ENCODE measurements at places on chromosomes 1 and 21. TPM values are rescaled to one million over a fixed set of nuclear protein-coding genes. Genes with fewer than 3 reads are reported as not detected.

SDC3 gene
- total RNA-seq = 129 TPM

SELP gene
- not detected for total RNA-seq

AIM2 gene
- 3.9 TPM for total RNA-seq

CHD5 gene
- 0.98 TPM for total RNA-seq

HMGCS2 gene
- total RNA-seq = not detected

CD244 gene
- total RNA-seq = not detected

CRNN gene
- not detected for total RNA-seq

MROH7 gene
- total RNA-seq = not detected

CSMD2 gene
- 0.40 TPM for total RNA-seq

KLF17 gene
- 0.34 TPM for total RNA-seq

HCN3 gene
- 22.4 TPM for total RNA-seq

GUCA2A gene
- not detected for total RNA-seq

TFF3 gene
- total RNA-seq = not detected

EVI5 gene
- 24.7 TPM for total RNA-seq

CHI3L1 gene
- not detected for total RNA-seq

ARMH1 gene
- 5.9 TPM for total RNA-seq

TMIGD3 gene
- total RNA-seq = not detected

RUNX3 gene
- 0.16 TPM for total RNA-seq

GBP4 gene
- not detected for total RNA-seq

CRABP2 gene
- total RNA-seq = 606 TPM

SPRR3 gene
- not detected for total RNA-seq

CD52 gene
- not detected for total RNA-seq

RGS7 gene
- total RNA-seq = 0.65 TPM

C1orf185 gene
- total RNA-seq = not detected

DNM3 gene
- total RNA-seq = 3.9 TPM

OLFML3 gene
- 4.3 TPM for total RNA-seq

CNR2 gene
- not detected for total RNA-seq

ARHGEF16 gene
- total RNA-seq = 12.2 TPM

SH2D1B gene
- total RNA-seq = not detected

METTL25B gene
- total RNA-seq = 30.4 TPM

PDC gene
- not detected for total RNA-seq

NUAK2 gene
- 14.7 TPM for total RNA-seq

PCAT6 gene
- 4.5 TPM for total RNA-seq

LCE3D gene
- total RNA-seq = not detected

RXFP4 gene
- total RNA-seq = not detected

CYP4A11 gene
- total RNA-seq = not detected

CAMTA1 gene
- total RNA-seq = 110 TPM

TCHHL1 gene
- not detected for total RNA-seq

CLCNKA gene
- total RNA-seq = not detected

C21orf58 gene
- 61.0 TPM for total RNA-seq

WNT2B gene
- total RNA-seq = 1.5 TPM

GBP5 gene
- not detected for total RNA-seq

SPRR2F gene
- total RNA-seq = not detected

HIVEP3 gene
- total RNA-seq = 1.2 TPM

C1orf87 gene
- total RNA-seq = not detected

MIXL1 gene
- total RNA-seq = 0.41 TPM

KRTAP19-2 gene
- not detected for total RNA-seq

CFAP74 gene
- 0.12 TPM for total RNA-seq

ITLN2 gene
- total RNA-seq = not detected

OR6K3 gene
- total RNA-seq = not detected

SEC16B gene
- total RNA-seq = 2.1 TPM

PHTF1 gene
- total RNA-seq = 48.5 TPM

RIPPLY3 gene
- 3.2 TPM for total RNA-seq

All from neural crest cell (in vitro differentiated cells).